Fibroblast of skin of scalp (primary cell): ENCODE measurements at places on chromosomes 12 and 14.

DNA sequence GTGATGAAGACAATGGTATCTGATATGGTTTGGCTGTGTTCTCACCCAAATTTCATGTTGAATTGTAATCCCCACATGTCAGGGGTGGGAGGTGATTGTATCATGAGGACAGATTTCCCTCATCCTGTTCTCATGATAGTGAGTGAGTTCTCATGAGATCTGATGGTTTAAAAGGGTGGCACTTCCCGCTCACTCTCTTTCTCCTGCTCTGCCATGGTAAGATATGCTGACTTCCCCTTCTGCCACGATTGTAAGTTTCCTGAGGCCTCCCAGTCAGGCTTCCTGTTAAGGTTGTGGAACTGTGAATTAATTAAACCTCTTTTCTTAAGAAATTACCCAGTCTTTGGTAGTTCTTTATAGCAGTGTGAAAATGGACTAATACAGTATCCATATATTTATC is 25.6 kb upstream of the PTHLH start:
- DNase-seq = no peak

GRCh38 chr12:19131025-19131444 is 1.5 kb downstream of the PLEKHA5 start:
- DNase-seq = peak; percentile 13

GRCh38 chr14:68512088-68512487 is 280.8 kb downstream of the ZFP36L1 start:
- peak; percentile 43 for DNase-seq

- no peak for DNase-seq
These were observed 1.7 kb downstream of the USP5 start for GRCh38 chr12:6853626-6854025.

DNA sequence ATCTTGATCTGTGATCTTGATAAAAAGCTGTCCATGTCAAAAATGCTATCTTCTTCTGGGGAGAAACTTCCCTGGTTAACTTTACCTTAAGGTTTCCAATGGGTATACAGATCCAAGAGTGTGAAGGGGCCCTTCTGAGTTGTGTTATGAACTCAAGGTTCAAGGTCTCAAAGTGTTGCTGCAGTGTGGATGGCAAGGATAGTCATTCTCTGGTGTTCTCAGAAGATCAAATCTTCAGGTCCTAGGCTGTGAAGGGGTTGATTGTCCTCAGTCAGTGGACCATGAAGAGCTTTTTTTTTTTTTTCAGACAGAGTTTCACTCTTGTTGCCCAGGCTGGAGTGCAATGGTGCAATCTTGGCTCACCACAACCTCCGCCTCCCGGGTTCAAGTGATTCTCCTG is 114.4 kb downstream of the SPTSSA start:
- no peak for DNase-seq

DNA sequence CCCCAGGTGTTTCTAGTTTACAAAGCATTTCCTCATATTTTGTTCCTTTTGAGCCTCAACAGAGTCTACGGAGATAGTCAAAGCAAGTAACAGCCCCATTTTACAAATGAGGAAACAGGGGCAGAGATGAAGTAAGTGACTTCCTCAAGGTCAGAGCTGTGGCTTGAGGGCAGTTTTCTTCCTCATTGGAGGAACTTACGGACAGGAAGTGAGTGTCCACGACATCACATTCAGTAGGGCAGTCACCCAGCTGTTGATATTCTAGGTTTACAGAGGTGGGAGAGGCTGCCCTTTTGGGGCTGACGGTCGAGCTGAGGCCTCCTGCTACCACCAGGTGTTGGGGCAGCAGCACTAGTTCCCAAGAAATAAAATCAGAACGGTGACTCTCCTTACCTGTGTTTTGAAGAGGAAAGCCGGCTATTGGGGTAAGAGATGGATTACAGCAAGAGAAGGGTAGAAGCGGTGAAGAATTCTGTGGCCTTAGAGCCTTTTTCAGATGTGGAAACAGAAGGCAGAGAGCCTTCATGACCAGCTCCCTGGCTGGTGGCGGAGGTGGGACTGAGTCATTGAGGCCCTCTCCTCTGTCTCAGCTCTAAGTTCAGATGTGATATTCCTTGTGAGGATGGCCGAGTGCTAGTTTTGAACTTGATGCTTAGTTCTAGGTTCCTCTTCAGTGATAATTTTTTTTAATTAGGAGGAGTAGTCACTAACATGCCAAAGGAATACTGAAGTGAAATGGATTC is 41.7 kb downstream of the SUSD6 start:
- DNase-seq = no peak

GRCh38 chr12:6361834-6362233 is 13.5 kb downstream of the SCNN1A start:
- no peak for DNase-seq

DNA sequence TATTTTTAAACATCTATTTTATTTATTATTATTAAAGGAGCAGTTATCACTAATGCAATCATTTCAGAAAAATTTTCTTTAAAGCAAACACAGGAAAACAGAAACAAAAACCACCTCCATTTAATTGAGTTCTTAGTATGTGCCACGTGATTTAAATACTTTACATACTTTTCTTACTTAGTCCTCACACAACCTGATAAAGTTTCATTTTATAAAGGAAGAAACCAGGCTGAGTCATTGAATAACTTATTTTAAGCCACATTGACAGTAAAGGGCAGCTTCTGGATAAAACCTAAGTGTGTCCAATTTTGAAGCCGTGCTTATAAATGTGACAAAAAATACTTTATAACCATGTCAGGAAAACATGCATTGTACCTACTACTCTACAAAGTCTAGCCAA is 57.1 kb upstream of the PCED1B start:
- DNase-seq = peak; percentile 75

DNA sequence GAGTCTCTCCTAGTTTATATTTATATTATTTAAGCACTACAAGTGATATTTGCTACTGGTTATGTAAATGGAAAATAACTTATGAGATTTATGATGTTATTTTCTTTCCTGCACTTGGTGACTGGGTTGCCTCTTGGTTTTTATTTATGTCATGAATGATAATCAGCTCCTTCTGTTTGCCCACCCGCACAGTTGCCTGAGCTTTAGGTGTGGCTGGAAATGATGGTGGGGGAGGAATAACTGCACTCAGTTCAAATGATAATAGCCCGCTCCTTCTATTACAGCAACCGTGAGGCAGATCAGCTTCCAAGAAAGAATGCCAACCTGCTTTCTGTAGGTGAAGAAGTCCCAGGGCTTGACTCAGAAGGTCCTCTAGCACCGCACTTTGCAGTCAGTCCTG is 190.2 kb upstream of the CAND1 start:
- DNase-seq = no peak

DNA sequence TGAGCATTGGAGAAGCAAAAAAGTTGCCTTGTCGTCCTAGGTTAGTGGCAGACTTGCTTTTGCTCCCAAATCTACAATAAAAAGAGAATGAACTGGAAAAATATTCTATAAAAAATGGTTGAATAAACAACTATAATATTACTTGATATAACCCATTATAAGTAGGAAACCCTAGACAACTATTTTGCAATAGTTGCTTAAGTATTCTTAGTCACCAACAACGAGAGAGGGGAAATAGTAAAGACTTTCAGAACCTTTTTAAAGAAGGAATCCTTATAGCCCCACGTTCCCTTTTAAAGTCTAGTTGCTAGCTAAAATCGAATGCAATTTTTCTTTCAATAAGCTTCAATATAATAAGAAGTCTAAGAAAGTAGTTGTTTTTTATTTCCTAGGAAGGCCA is 17.5 kb downstream of the AQP6 start:
- no peak for DNase-seq

- DNase-seq = no peak
These were observed 158.9 kb downstream of the FBXL14 start for GRCh38 chr12:1435456-1435855.

DNA sequence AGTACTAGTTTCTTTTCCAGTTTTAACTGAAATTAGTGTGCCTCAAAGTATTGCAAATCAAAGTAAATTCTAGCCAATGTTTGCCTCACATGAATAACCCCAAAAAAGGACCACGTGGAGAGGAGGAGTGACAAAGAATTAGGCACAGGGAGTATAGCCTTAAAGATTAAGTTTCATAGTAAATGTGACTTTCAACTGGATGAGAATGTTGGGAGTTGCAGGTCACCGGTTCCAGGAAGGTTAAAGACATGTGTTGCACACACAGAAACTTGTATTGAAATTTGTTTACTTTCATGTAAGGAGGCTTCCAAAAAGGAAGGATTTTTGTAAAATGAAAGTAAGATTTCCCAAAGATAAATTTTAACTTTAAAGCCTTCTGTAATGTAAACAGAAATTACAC is 89.1 kb upstream of the CCDC198 start:
- DNase-seq = no peak

- DNase-seq = no peak
These were observed 1145.1 kb downstream of the FLRT2 start for GRCh38 chr14:86675059-86675458.

DNA sequence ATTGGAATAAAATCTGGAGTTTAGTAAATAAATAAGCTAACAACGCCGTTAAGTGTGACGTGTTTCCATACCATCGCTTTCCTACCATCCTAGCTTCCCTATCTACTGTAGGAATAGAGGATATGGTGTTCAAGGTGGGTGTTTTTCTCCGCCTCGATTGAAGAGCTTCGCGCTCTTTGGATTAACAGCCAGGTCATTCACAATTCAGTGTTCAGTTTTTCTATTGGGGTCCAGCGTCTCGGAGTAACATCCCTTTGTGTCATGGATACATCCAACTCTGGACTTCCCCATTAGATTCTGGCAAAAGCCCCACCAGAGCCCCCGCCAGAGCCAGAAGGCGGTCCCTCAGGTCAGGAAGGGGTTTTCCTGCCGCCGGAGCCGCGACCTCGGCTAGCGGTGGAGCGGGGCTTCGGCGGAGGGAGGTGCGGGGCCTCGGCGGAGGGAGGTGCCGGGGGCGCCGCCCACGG is 1.2 kb upstream of the SRGAP1 start:
- no peak for DNase-seq

GRCh38 chr12:28294300-28294699 is 104.0 kb downstream of the CCDC91 start:
- no peak for DNase-seq

DNA sequence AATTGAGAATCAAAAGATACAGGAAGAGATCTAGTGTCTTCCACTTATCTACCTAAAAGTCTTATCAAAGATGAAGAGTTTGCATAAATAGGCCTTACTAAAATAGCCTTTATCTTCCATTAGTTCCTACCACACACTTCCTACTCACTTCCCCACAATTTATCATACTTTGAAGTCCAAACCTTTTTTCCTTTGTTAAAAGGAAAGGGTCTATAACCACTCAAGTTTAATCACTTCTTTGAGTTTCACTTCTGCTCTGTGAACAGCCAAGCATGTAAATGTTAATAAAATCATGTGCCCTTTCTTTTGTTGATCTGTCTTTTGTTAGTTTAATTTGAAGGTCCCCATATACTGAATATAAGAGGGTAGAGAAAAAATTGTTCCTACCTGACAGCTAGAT is 114.5 kb downstream of the PHLDA1 start:
- no peak for DNase-seq

- no peak for DNase-seq
These were observed 56.6 kb downstream of the SUDS3 start for GRCh38 chr12:118432812-118433545.

- DNase-seq = no peak
These were observed 8.2 kb downstream of the NUAK1 start for GRCh38 chr12:106130474-106131113.

DNA sequence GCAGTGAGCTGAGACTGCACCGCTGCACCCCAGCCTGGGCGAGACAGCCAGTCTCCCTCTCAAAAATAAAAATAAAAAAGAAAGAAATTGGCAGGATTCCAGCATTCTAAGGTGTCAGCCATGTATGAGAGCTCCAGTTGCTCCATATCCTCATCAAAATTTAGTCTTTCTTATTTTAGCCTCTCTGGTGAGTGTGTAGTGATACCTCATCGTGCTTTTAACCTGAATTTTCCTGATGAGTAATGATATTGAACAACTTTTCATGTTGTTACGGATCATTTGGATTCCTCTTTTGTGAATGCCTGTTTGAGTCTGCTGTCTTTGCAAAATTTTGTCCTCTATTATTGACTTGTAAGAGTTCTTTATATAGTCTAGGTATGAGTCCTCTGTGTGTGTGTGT is 28.5 kb downstream of the CCDC60 start:
- DNase-seq = no peak

- no peak for DNase-seq
These were observed 256.4 kb downstream of the GRIN2B start for GRCh38 chr12:13725049-13725448.

GRCh38 chr12:66008985-66009384 is 121.6 kb downstream of the LLPH start:
- DNase-seq = no peak

- DNase-seq = peak; percentile 90
These were observed 8.5 kb downstream of the BTG1 start for GRCh38 chr12:92136965-92137721.

DNA sequence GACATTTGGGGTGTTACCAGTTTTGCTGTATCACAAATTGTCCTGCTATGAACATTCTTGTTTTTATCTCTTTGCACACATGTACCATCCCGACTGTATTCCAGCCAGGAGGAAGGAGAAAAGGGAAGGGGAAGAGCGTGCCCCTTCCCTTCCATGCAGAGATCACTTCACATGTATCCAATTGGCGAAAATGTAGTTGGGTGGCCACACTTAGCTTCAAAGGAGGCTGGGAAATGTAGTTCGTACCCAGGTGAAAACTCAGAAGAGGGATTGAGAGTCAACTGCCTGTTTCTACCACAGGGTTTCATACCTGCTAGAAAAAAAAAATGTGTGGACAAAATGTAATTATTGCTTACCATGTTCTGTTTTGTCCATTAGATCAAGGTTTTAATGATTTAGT is 189.1 kb upstream of the PELI2 start:
- DNase-seq = no peak

- DNase-seq = no peak
These were observed 6.6 kb upstream of the TCHP start for GRCh38 chr12:109893261-109893995.

DNA sequence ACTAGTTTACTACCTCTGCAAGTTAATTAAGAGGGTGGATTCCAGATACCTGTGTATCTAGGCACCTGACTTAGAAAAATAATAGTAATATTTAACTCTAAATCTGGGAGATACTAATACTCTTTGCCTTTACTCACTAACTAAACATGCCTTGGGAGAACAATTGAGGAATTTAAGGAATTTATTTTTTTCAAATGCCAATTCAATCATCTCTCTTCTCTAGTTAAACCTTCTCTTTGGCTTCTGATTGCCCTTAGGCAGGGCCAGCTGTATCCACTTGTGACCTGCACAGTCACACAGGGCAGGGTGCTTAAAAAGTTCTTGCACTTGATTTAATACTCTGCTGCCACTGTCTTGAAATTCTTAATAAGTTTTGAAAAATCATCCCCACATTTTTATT is 142.4 kb downstream of the PLCZ1 start:
- DNase-seq = no peak

- no peak for DNase-seq
These were observed 88.0 kb upstream of the EIF5 start for GRCh38 chr14:103246070-103246469.

- peak; percentile 62 for DNase-seq
These were observed 250.1 kb downstream of the NUAK1 start for GRCh38 chr12:105888696-105889095.

GRCh38 chr12:72271451-72272090 is 599 bp upstream of the TRHDE start:
- DNase-seq = peak; percentile 68
